ENCODE measurements at places on chromosomes 2 and 18.

DNA sequence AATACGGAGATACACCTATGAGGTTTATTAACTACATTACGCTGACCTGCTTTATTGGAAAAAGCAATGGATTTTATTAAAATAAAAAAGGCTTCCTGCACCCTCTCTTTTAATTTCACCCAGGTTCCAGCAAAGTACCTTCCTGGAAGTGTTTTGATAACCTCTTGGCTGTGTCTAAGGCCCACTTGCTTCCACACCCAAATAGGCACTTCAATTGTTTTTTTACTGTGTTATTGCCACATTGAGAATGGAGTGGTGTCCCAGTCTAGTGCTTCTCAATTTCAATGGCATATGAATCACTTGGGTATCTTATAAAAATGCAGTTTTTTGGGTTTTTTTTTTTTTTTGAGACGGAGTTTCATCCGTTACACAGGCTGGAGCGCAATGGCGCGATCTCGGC lies 47.6 kb downstream of the SF3B1 start:
- no peak for DNase-seq

DNA sequence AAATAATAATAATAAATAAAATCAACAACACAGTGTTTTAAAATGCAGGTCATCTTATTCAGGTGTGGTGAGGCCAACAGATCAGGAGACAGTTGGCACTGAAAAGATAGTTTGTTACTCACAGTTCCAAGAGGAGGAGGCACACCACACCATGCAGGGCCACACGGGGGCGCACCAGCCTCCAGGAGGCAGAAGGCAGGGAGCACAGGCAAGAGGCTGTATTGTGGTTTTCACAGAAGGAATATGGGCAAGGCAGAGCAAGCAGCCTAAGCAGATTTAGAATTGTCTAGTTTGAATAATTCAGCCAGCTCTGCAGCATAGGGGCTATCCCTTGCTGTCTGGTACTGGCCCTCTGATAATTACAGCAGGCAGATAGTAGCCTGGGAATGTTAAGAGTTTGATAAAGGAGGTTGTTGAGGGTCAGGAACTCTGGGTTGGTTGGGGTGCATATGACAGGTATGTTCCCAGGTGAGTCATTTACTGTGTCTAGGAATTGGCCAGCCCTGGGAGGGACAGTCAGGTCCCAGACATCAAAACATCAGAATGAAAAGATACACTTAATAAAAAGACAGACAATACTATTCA lies 31.3 kb downstream of the KIAA2012 start:
- no peak for DNase-seq

GRCh38 chr2:68500649-68501048 lies 33.3 kb downstream of the APLF start:
- DNase-seq = no peak

DNA sequence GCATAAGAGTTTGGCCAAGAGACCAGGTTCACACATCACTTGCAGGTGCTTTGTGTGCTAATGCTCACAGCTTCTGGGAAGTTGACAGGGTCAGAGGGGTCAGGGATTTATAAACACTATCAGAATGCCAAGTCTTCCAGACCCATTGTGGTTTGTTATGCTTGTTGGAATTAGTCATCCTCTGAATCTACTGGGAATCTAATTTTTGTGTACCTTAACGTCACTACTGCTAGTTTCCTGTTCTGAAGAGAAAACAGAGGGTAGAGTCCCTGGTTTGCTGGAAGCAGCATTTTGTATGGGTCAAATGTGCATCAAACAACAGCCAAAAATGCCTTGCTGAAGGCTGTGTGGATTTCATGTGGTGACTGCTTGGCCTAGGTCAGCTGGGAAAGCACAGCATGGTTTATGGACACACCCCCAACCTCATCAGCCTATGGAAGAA lies 33.3 kb downstream of the ANTXR1 start:
- no peak for DNase-seq

- DNase-seq = no peak
These were observed 169.9 kb upstream of the SLC39A10 start for GRCh38 chr2:195486987-195487644.

DNA sequence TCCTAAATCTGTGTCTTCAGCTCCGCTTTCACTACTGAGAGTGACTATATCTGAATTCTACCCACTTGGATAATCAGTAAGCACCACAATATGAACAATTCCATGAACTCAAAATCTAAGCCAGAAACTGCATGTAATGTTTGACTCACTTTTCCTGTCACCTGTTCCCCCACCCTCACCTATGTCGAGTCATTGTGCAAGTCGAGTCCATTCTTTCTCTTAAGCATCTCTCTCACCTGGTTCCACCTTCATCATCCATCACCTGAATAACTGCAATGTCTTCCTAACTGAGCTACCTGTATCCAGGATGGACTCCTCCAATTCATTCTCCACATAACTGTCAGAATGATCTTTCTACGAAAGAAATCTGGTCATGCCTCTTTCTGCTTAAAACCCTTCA lies 58.2 kb downstream of the PPP1R1C start:
- DNase-seq = no peak

- DNase-seq = no peak
These were observed 18.3 kb upstream of the CNOT11 start for GRCh38 chr2:101234169-101234938.
